Activated CD8-positive, alpha-beta memory T cell treated with anti-CD3 and anti-CD28 coated beads for 4 hours (primary cell): ENCODE measurements at places on chromosomes 2 and 18.

DNA sequence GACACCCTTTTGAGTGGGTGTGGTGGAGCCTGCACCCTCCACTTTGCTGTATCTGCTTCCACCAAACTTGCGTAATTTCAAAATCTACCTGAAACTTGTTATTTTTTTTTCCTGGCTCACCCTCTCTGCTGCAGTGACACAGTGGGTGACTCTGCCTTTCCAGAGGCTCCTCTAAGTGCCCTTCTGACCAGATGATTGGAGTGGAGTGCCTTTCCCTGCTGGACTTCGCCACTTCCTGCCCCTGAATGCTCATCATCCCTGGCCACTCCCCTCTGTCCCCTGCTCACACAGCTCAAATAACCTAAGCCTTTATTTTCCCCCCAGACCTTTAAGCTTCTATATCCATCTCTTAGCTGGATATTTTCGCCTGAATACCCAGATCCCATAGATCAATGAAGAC lies 777.5 kb upstream of the ID2 start:
- no peak for DNase-seq

- DNase-seq: no peak
Observed at GRCh38 chr18:59300676-59301285, 17.7 kb downstream of the CPLX4 start.

GRCh38 chr2:101587251-101587650 lies 110.3 kb upstream of the MAP4K4 start:
- no peak for DNase-seq

DNA sequence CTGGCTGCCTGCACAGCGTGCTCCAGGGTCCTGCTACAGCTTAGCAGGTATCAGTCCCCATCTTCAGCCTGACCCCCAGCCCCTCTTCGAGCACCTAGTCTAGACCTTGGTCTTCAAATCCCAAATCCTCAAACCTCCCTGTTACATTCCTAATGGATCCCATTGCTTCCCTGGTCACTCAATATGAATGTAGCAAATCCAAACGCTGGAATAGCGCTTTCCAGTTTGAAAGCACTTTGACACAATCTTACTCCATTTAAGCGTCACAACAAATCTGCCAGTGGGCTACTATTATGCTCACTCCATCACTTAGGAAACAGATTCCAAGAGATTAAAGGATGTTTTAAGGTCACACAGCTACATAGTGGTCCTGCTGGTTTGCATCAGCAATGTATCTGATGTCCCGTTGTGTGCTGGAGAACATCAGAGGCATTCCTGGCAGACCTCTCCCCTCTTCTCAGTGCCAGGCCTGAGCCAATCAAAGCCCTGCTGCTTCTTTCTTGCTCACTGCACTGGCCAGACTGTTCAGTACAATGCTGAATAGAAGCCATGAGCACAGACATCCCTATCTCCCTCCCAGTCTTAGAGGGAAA lies 11.1 kb upstream of the INO80C start:
- no peak for DNase-seq

DNA sequence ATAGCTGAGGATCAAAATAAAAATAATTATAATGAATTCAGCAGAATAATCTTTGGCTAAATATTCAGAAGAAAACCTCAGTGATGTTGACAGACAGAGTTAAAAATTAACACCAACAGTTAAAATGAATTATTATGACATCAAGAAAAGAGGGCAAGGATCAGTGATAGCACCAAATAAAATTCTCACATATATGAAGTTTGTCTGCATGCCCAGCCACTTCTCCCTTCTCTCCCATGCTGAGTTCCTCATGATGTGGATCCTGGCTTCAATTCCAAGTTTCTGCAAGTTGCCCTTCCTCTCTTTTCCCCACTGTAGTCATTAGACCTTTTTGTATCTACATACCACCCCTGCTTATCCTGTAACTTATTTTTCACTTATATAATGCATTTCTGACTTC lies 6.8 kb downstream of the STRADB start:
- no peak for DNase-seq

- no peak for DNase-seq
Observed at GRCh38 chr2:23293731-23294130, 91.2 kb upstream of the KLHL29 start.

GRCh38 chr18:10422731-10423130 lies 31.7 kb upstream of the APCDD1 start:
- no peak for DNase-seq

DNA sequence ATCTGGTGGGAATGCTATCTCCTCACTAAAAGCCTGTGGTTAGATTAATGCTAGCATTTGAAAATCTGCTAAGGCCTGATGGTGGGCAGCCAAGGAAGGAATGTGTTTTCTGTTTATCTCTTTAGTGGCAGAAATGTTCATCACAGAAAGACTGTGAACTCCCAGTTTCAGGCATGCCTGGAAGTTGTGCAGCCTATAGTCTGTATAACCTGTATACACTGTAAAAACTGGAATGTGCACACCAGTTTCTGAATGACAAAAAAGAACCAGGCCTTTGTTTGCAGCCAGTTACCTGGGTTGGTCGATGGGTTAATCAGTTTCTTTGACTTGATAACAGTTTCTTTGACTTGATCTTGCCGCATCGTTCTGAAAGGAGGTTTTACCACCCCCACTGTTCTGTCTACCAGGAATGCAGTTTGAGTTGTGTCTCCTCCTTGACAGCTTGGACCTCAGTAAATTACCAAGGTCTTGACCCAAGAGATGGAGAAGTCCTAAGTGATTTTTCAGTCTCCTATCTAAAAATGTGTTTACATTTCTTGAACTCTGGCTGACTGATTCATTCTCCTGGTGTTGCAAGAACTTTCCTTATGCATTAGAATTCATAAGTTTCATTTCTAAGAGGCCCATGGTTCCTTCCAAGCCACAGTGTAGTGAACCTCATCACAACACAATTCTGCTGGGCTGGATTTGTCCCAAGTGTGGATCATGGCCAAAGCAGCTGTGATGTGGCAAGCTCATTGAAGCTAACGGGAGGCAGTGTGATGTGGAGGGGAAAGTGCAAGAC lies 62.2 kb downstream of the KIAA2012 start:
- DNase-seq: no peak

GRCh38 chr2:27016801-27017325 lies 15.9 kb upstream of the TMEM214 start:
- DNase-seq: peak; percentile 12

- no peak for DNase-seq
Observed at GRCh38 chr2:101030866-101031554, 28.9 kb downstream of the RPL31 start.

- no peak for DNase-seq
Observed at GRCh38 chr2:128309280-128310093, 9.2 kb downstream of the HS6ST1 start.

GRCh38 chr2:229407170-229407569 lies 136.1 kb upstream of the PID1 start:
- no peak for DNase-seq

GRCh38 chr2:59959944-59960343 lies 593.5 kb downstream of the BCL11A start:
- no peak for DNase-seq

DNA sequence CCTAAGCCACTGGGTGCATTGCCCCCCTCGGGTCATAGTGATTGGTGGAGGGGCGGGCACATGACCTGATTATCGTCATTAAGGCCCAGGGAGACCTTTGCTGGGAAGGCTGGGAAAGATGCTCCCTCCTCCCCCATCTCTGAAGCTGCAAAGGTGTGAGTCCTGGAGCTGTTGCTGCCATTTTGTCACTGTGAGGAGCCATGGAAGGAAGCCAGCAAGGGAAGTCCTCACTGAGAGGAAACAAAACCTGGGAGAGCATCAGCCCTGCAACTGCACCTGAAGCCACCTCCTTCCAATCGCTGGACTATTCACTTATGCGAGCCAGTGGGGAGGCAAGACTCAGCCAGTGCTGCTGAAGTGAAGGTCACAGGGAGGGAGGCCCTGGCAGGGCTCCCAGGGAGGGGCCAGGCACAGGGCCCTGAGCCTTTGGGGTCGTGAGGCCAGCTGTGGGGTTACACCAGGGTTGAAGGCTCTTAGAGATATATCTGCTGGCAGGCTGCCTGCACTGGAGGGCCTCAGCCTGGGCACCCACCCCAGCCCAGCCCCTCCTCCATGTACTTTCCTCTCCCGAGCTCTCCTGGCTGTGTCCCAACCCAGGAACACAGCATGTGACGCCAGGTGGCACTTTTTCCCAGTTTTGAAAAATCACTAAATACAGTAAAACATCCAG lies 10.7 kb upstream of the FAHD2A start:
- DNase-seq: no peak

- no peak for DNase-seq
Observed at GRCh38 chr2:8416849-8417832, 264.7 kb upstream of the ID2 start.

- DNase-seq: no peak
Observed at GRCh38 chr2:18588049-18588448, 1.3 kb downstream of the NT5C1B start.

DNA sequence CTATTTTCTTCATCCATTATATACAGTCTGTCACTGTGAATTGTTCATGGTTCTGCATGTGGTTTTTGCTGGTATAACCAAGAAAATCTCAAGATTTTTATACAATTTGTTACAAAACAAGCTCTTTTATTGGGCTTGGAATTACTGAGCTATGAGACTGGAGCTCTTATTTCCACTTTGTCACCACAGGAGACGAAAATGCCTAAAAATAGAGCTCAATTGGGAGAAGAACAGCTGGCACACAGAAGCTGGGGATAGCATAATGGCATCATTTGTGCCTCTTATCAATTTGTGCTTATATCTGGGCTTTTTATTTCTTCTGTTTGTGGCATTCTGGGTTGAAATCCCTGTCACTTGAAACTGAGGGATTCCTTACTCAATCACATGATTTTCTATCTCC lies 219.1 kb downstream of the CALCRL start:
- DNase-seq: no peak

DNA sequence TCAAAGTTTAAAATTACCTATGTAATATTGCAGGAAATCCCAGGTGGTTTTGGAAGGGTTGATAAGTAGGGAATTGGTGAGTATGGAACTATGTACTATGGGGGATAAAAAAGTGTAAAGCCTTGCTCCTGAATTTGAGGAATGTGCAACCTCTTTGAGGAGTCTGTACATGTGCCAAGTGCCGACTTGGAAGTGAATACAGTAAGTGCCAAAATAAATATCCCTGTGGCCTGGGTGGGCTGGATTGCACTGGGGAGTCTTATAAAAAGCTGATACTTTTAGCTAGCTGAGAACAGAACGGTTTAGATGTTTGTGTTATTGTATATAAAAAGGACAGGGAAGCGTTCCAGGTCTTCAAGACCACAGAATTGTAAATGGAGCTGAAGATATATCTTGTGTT lies 317.1 kb upstream of the LRRTM1 start:
- DNase-seq: no peak

GRCh38 chr2:103773884-103774283 lies 1012.1 kb downstream of the TMEM182 start:
- no peak for DNase-seq

- DNase-seq: no peak
Observed at GRCh38 chr2:33628031-33628827, 29.1 kb upstream of the FAM98A start.

GRCh38 chr2:150850641-150851040 lies 363.2 kb upstream of the RND3 start:
- DNase-seq: no peak

DNA sequence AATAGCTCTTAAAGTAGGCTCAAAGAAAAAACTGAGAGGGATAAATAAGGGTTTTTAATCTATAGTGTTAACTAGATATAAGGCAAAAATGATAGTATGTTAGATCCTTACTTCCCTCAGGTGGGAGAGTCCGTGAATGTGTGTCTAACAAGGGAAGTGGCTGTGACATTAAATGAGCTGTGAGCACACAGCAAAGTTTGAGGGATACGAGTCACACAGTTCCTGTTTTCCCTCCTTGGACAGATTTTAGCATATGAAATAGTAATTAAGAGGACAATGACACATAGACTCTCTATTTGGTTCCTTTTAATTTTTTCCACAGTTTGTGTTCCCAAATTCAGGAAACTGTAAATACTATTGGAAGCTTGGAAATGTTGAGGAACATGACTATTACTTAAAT lies 148.4 kb upstream of the CAVIN2 start:
- DNase-seq: no peak

- DNase-seq: no peak
Observed at GRCh38 chr2:57376985-57377384, 669.6 kb upstream of the VRK2 start.

GRCh38 chr2:130845505-130846085 lies 8.9 kb downstream of the ARHGEF4 start:
- no peak for DNase-seq

- DNase-seq: no peak
Observed at GRCh38 chr2:236610991-236611821, 41.6 kb downstream of the ACKR3 start.

DNA sequence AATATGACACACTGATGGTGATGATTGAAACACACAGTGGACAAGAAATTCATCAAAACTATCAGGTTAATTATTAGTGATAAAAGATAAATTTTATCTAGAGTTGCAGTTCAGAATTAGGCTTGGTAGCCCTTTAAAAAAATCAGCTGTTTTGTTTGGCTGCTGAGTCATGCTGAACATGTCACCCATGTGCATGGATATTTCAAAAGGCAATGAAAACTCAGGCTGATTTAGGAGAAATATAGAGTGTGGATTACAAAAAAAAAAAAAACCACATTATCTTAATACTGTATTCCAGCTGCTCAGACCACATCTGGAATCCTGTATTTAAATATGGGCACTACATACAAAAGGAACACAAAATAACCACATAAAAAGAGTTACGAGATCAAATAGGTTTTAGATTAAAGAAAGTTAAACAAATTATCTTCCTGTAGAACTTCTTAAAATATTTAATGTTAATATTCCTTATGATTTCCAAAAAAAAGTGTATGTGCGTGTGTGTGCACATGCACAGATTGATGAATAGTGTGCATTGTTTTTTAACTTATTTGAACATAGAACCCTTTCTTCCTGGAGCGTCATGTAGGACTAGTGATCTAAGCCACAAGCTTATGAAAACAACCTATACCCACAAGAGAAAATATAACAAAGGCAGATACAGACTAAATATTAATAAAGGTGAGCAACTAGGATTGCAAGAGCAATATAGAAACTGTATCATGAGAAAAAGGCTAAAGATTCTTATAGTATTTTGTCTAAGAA lies 186.2 kb downstream of the STK39 start:
- no peak for DNase-seq

GRCh38 chr18:13611601-13612195 lies 114.7 kb downstream of the FAM210A start:
- no peak for DNase-seq

- no peak for DNase-seq
Observed at GRCh38 chr2:100577777-100578176, 15.0 kb downstream of the PDCL3 start.

GRCh38 chr2:186693446-186693832 lies 421 bp upstream of the FAM171B start:
- DNase-seq: no peak

DNA sequence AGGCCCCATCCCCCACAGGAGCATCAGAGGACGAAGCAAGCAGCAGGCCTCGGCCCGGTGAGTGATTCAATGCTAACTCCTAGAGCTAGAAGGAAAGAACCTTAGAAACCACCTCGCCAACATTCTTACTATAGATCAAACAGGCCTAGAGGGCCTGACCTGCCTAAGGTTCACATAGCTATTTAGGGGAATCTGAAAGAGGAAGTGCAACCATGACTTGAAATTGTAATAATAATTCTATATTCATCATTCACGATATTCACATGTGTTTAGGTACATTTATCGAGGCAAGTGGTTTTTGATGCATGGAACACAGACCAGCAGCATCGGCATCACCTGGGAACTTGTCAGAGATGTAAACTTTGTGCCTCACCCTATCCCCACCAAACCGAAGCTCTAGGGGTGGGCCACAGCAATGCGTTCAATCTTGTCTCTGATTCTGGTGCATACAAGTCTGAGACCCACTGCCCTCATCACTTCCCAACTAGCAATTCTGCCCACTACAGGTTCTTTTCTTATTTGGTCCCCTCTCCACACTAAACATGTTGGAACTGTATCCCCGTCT lies 78.0 kb upstream of the DNMT3A start:
- no peak for DNase-seq
